CD4-positive, alpha-beta T cell (primary cell): ENCODE measurements at places on chromosomes 2 and 18.

DNA sequence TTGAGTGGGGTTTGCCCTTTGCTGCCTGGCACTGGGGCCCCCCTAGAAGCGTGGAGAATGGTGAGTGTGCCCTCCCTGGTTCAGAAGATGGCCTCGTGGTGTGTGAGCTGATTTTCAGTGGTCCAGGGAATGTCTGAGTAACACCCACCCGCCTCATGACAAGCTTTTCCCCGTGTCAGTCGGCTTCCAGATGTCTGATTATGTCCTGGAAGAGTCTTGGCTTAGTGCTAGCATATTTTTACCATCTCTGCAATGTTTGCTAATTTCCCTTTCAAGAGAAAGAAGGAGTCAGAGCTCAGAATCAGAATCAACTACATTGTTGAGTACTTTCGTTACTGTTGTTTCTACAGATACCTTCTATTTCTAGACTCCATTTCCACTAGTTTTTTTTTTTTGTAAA is 214.7 kb downstream of the SEPTIN10 start:
- no peak for DNase-seq

- no peak for DNase-seq
Observed at GRCh38 chr2:32806857-32807256, 139.9 kb upstream of the LTBP1 start.

GRCh38 chr2:71064110-71064611 is 4.3 kb upstream of the NAGK start:
- no peak for DNase-seq

- no peak for DNase-seq
Observed at GRCh38 chr18:3104190-3105054, 91.5 kb upstream of the LPIN2 start.

- no peak for DNase-seq
Observed at GRCh38 chr2:239832490-239833268, 192.5 kb downstream of the NDUFA10 start.

DNA sequence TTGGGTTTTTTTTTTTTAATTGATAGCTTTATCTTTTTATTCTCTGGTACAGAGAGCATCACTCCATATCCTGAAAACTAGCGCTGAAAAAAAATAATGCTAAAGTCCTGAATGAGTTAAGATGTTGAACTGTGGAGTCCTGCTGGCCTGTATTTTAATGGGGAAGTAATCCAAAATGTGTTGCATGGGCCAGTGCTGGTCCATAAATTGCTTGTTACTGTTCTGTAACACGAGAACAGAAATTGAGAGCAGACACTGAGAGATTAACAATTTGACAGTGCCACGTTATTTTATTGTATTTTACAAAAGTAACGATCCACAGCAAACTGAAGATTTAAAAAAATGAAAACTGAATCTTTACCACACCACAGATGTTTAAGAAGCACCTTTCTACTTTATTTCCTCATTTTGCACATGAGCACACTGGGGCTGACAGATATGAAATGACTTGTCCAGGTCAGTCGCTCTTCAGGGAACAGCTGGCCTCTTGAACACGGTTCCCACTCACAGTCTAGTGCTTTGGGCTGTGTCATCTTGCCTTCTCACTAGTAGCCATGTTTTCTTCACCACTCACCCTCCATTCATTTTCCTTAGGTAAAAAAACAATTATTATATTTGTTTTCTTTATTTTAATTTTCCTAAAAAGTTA is 35.3 kb downstream of the ZCCHC2 start:
- DNase-seq: no peak

DNA sequence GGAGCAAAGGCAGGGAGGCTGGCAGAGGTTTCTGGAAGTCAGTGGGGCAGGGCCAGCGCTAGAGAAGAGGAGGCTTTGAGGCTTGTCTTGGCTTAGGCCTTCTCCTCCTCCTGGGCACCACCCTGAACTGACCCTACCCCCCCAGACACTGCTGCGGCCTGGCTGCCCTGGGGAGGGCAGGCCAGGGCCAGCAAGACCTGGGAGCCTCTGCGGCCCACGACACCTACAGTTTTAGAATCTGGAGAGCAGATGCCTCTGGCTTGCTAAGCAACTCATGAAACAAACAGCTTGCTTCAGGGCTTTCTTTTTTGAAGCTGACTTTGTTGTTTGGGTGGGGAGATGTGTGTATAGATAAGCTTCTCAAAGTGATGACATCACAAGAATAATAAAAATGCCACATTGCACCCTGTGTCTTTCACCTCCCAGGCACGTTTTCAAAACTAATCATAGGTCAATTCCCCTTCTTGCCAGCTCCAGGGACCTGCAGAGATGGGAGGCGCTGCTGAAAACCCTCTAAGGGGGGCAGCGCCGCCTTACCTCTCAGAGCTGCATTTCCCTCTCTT is 46.2 kb upstream of the SMAD7 start:
- peak; percentile 72 for DNase-seq

DNA sequence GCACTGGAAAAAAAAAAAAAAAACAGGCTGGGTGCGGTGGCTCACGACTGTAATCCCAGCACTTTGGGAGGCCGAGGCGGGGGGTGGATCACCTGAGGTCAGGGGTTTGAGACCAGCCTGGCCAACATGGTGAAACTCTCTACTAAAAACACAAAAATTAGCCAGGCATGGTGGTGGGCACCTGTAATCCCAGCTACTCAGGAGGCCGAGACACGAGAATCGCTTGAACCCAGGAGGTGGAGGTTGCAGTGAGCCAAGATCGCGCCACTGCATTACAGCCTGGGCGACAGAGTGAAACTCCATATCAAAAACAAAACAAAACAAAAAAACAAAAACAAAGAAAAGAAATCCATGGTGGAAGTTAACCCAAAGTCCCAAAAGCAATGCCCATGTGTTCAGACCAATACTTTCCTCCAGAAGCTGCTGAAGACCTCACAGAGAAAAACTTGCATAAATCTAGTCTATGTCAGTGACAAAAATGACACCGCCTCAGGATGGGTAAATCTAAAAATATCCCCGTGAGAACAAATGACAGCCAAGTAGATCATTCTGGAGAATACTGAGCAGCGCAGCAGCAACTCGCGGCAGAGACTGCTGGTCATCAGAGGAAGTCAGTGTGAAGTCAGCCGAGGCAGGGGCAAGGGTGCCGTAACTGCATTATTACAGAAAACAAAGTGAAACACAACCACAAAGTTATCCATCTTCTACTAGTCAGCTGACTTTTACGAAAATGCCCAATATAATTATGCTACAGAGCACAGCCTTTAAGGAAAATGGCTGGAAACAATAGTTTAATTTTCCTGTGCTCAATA is 41.0 kb downstream of the LPIN2 start:
- DNase-seq: peak; percentile 91

DNA sequence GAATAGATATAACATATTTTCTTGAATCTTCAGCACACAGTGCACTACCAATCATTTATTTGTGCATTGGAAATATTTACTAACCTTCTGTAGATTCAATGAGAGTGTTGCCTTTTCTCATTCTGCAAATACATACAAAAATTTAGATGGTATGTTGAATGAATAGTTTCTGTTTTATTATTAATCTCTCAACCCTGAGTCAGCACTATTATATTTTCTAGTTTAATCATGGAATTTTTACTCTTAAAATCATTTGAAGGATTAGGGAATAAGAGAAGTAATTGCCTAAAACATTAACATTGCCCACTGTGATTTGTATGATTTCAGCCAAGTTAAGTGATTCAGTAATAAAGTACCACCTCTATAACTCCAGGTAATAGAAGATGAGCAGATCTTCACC is 370.2 kb upstream of the CDH7 start:
- DNase-seq: no peak

- no peak for DNase-seq
Observed at GRCh38 chr2:169260846-169261642, 101.3 kb downstream of the LRP2 start.

GRCh38 chr2:240560084-240560479 is at the start of gene DUSP28:
Gene DUSP28, plus strand, starts transcription at chr2:240560357. Its CDS starts 328 bp downstream, at chr2:240560685.
- peak; percentile 85 for DNase-seq

DNA sequence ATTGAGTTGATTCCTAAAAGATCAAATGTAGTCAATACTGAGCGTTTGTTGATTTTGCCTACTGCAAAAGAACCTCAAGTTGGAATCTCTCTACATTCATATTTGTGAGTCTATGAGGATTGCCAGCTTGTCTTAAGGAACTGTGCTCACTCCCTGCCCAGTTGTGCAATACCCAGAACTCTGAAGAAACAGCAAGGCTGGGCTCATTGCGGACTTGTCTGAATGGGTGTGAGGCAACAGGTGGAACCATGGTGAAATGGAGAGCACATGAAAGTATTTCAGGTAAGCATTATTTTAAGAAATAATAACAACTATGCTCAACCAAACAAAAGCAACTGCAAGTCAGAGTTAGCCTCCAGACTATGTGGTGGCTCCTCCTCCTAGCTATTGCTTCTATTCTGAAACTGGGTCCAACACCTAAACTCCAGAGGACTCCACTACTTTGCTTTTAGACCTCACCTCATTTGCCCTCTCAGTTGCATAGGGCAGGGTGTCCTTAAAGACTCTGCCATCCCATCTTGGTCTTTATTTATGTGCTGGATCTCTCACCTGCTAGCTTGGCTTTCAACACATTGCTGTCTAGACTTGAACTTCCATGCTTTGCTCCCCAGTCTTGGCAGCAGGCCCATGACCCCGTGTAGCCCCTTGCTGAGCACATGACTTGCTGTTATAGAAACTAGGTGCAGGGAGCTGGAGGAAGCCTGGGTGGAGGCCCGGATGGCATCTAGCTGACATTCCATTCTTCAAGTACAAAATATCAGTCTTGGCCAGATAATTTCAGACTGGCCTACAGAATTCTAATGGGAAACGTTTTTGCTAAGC is 94.8 kb upstream of the ARL5A start:
- peak; percentile 45 for DNase-seq

DNA sequence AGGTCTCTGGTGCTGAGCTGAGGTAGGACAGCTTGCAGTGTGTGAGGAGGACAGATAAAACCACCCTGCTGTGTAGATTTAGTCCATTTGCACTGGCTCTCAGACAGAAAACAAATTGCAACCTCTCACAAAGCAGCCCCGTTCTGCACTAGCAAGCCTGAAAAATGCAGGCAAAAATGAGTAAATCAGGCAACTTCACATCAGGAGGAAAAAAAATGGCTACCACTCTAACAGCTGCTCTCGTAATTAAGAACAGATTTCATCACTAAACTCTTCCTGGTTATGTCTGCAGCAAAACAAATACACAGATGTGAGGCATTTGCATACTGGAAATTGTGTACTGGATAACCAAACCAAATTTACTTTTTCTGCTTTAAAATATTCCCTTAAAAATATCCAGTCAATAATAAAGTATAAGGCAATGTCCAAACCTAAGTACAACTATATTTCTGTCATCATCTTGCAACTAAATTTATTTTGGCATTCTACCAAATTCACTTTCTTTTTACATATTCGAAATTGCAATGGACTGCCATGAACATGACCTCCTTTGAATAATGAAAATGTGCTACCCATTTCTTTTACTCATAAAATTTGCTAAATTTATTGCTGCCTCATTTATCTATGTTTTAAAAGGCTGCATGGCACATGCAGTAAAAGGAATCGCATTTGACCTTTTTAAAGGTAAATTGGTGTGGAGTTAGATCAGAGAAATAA is 157.4 kb downstream of the AFF3 start:
- DNase-seq: no peak

GRCh38 chr18:44848644-44849335 is 168.1 kb downstream of the SETBP1 start:
- no peak for DNase-seq

GRCh38 chr2:238458651-238459050 is 31.9 kb downstream of the ASB1 start:
- DNase-seq: no peak

GRCh38 chr2:241511091-241511741 is 2.8 kb upstream of the STK25 start:
- no peak for DNase-seq

- no peak for DNase-seq
Observed at GRCh38 chr2:181578829-181579228, 78.1 kb downstream of the CERKL start.

GRCh38 chr2:230156782-230157699 is 62.7 kb downstream of the SP110 start:
- no peak for DNase-seq

GRCh38 chr18:6744816-6745455 is 15.4 kb downstream of the ARHGAP28 start:
- DNase-seq: no peak

DNA sequence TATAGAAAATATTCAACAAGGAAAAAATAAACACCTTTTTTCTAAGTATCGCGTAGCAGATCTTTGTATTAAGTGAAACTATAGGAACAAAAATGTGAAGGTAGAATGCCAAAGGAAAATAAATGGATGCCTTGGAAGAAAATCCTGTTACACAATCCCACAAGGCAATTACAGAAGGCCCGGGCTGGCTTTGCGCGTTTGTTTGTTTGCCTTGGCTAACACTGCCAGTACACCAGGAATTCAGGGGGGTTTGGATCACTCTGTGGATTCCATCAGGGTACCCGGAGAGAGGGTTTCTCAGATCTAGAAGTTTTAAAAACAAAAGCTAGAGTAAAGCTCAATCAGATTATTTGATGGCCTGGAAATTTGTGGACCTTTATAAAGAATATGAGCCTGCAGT is 478.3 kb downstream of the FBXO15 start:
- DNase-seq: no peak

GRCh38 chr2:30348825-30349224 is 98.2 kb upstream of the LCLAT1 start:
- no peak for DNase-seq

DNA sequence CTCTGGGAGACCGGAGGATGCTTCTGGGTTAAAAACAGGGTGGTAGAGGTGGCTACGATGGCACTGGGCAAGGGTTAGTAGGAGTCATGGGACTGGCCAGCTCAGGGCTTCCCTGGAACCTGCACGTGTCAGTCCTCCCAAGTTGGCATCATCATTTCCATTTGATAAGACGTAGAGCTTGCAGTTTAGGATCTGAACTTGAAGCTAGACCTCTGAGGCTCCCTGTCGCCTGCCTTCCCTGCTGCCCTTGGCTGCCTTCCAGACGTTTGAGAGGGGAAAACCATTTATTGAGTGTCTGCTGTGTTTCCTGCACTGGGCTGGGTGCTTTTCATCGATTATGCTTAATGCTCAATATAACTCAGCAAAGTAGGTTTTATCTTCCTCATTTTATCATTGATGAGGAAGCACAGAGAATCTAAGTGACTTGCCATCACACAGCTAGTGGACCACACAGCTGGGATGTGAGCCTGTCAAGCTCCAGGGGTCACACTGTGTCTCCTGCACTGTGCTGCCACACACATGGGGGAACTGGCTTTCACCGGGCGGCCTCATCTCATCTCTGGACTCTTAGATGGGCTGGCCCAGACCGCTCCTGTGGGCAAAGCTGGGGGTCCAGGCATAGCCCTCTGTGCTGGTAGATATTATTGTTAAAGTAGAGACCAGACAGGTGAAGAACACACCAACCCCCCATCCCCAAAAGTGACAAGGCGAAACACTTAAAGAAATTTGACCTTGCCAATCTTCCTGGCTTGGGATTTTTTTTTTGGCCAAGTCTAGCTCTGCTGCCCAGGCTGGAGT is 7.8 kb downstream of the NT5DC4 start:
- no peak for DNase-seq
